ENCODE measurements at places on chromosomes 5 and 9.

GRCh38 chr5:129716235-129716634, 31.7 kb upstream of the MINAR2 start:
- DNase-seq: no peak

GRCh38 chr5:168972731-168973130, 328.2 kb downstream of the SLIT3 start:
- DNase-seq: no peak

DNA sequence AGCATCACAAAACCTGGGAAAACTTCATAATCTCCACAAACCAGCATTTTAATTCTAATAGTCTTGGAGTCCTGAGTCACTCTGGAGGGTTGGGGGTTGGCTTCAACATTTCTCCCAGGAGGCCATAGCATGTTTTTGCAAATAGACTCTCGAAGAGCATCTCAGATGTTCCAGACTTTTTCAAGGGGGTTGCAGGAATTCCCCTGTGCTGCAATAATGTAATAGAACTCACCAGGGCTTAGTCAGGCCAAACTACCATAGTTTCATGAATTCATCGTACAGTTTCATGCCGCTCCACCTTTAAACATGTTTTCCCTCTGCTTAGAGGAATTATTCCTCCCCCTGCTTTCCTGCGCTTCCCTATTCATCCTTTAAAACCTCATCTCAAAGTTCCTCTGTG, 499.5 kb upstream of the KLF4 start:
- no peak for DNase-seq

DNA sequence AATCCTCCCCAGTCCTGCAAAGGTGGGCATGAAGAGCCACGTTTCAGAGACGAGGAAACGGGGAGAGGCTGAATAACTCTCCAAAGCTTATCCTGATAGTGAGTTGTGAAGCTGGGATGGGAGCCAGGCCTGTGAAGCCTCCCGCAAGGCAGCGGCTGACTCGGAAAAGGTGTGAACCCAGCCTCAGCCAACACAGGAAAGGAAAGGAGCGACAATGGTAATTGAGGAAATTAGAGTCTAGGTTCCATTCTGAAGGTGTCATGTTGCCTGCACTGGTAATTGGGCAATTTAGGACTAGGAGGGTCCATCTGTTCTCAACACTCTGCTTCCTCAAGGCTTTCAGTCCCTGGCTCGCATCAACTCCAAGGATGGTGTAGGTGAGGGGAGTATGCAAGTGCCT, 83.4 kb downstream of the LIFR start:
- no peak for DNase-seq

DNA sequence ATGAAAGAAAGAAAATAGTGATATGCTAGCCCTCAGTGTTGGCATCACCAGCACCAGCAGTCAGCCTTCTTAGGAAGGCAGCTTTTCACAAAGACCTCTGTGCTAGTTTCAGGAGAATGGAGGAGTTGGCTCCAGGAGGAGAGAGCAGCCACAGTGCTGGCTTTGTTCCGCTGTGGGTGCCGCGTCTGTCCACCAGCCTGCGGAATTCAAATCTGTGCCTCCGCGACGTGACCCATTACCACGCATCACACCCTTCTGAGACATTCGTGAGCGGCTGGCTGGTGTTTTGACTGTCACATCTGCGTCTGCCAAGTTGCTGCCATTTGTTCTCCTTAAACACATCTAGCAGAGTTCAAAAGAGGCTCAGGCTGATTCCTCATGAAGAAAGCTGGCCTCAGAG, 34.4 kb downstream of the SNX18 start:
- no peak for DNase-seq

- DNase-seq: no peak
These were observed 381.9 kb downstream of the PLK2 start for GRCh38 chr5:58077966-58078365.

DNA sequence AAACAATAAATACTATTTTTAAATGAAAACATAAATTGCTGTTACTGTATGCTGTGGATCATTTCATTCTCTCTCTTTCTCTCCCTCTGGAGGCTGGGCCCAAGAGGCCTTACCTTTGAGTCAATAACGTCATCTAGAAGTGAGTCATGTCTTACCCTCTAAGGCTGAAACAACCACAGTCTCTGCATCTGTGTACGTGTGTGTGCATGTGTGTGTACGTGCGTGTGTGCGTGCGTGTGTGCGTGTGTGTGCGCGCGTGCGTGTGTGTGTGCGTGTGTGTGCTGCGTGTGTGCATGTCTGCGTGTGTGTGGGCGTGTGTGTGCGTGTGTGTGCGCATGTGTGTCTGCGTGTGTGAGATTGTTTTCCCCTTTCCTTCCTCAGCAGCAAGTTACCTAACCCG, 13.6 kb upstream of the IL17B start:
- no peak for DNase-seq

GRCh38 chr9:134065612-134066419, 2.0 kb downstream of the BRD3 start:
- peak; percentile 42 for DNase-seq

GRCh38 chr5:173496883-173497255, 119.6 kb downstream of the BOD1 start:
- no peak for DNase-seq

DNA sequence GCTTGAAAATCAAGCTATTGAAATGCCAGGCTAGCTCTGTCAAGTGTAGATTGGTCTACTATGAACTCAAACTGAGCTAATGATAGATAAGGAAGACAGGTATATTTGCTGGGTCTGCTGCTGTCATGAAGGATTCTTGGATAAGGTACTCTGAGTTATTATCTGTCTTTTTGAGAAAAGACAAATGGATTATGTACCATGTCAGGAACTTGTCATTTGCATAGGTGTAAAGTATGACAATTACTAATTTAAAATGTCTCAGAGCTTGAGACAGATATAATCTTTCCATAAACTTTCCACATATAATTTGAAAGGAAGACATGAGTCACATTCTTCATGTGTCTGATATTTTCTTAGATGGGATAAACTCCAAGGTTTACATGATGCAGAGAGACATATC, 594.1 kb upstream of the PTPRD start:
- DNase-seq: no peak

DNA sequence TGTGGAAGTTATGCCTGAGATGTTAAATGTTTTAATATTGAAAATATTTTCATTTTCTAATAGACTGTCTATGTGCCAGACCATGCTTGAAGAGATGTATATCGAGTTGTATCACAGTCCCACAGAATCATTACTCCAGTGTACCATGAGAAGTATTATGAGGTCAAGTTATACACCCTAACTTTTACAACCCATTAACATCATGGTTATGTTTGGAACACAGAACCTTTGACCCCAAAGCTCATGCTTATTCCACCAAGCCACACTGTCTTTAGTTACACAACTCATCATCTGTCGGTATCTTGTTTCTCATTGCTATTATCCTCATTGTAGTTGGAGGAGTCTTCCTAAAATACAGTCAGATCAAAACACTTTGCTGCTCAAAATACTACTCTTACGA, 248.0 kb downstream of the KCTD16 start:
- no peak for DNase-seq

GRCh38 chr9:6268826-6269397, 53.3 kb downstream of the IL33 start:
- DNase-seq: no peak

- no peak for DNase-seq
These were observed 154.6 kb upstream of the GNA14 start for GRCh38 chr9:77802515-77803293.

DNA sequence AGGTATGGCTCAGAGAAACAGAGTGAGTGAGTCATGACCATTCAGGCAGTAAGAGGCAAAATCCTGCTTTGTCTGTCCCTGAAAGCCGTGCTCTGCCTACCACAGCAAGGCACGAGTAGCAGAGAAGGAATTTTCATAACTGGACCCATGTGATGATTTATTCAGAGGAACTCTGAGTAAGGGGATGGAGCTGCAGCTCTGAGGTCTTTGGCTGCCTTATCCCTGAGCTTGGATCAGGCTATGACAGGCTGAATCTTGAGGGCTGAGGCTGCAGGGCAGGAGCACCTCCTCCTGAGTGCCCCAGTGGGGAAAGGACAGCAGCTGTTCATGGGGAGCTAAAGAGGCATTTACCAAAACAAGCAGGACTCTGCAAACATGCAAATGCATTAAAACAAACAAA, 183.4 kb downstream of the PAPPA start:
- no peak for DNase-seq

- DNase-seq: no peak
These were observed 166.9 kb upstream of the KLF9 start for GRCh38 chr9:70581214-70581954.

GRCh38 chr9:128211186-128211980, 8.2 kb downstream of the DNM1 start:
- DNase-seq: no peak

- DNase-seq: no peak
These were observed 45.5 kb downstream of the SH3RF2 start for GRCh38 chr5:145981589-145982571.

DNA sequence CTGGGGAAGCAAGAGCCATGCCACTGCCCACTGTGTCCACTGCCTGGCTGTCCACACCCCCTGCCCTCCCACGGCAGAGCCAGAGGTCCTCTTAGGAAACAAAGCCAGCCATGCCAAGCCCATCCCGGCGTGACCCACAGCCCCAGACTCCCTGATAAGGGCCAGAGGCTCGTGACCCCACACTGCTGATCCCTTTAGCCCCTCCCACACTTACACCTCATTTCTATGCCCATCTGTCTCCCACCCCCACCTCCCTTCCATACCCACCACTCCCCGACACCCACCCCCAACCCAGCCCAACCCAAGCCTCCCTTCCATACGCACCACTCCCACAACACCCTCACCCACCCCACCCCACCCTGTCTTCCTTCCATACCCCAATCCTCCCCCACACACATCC, 17.3 kb downstream of the PTGES start:
- DNase-seq: no peak

DNA sequence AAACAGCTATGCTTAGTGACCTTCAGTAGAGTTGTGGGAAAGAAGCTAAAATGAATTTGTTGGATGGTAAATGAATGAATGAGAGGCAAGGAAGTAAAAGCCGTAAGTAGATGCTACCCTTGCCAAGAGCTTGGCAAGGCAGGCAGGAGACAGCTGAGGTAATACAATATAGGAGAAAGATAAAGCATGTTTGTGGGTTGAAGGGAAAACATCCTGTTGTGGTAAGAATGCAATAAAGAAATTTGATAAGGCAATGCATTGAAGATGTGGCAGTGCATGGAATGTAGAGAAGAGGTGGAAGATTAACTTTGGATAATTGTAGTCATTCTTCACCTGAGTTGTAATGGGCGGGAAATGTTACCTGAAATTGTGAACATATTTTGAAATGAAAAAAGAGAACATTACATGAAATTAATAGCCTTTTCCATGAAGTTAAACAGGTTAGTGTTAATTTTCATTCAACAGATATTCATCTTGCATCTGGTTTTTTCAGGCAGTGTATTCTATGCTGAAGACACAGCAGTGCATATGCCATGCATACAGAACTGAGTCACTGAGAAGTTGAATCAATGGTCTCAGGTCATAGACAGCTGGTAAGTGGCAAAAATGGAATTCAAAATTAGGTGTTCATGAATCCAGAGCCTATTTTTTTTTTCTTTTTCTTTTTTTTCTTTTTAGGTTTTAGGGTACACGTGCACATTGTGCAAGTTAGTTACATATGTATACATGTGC, 43.4 kb upstream of the SPINK5 start:
- no peak for DNase-seq

DNA sequence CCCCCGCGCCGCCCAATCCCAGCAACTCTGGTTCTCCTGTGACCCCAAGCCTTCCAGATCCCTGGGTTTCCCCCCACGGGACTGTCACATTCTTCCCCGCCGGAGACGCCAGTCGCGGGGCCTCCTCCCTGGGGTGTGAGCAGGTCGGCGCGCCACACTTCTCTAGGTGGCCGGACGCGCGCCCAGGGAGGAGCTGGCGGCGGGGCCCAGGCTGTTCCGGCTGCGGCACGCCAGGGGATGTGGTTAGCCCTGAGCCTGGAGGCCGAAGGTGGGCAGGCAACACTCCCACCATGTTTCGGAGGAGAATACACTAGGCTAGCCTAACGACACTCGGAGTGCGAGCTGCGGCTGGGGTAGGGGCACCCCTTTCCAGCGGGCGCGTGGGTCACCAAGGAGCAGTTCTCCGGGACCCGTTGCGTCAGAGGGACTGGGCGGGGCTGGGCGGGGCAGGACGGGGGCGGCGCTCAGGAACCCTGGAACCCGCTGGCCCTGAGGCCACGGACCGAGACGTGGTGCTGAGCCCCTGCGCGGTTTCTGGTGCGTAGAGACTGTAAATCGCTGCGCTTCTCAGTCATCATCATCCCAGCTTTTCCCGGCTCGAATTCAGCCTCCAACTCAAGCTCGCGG, at the start of gene SLC27A6:
Gene SLC27A6, plus strand, starts transcription at position 478 of the 627 bp plus-strand sequence. CDS start 650 bp downstream, outside the sequence.
- no peak for DNase-seq

- no peak for DNase-seq
These were observed 148.6 kb downstream of the ELAVL2 start for GRCh38 chr9:23677446-23677845.

GRCh38 chr5:38677636-38678035, 121.2 kb upstream of the LIFR start:
- no peak for DNase-seq

DNA sequence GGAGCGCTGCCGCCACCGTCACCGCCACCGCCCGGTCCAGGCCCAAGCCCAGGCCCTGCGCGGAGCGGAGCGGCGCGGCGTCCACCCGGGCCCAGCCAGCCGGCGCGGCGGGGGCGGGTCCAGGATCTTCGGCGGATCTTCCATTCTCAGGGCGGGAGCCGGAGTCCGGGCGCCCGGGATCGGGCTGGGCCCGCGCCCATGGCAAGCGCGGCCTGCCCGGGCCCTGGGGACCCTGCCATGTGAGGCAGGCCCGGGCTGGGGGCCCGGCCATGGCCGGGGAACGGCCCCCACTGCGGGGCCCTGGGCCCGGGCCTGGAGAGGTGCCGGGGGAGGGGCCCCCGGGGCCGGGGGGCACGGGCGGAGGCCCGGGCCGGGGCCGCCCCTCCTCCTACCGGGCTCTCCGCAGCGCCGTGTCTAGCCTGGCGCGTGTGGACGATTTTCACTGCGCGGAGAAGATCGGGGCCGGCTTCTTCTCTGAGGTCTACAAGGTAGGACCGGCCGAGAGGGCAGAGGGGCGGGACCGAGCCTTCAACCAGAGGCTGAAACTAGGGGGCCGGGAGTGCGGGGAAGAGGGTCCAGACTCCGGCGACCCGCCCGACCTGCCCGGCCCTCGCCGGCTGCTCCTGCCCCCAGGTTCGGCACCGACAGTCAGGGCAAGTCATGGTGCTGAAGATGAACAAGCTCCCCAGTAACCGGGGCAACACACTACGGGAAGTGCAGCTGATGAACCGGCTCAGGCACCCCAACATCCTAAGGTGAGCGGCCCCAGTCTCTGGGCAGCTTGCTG, 482 bp downstream of the TESK1 start:
- no peak for DNase-seq

- no peak for DNase-seq
These were observed 4.1 kb downstream of the SLC6A19 start for GRCh38 chr5:1205255-1206180.

- DNase-seq: no peak
These were observed 657.8 kb downstream of the TLE1 start for GRCh38 chr9:81031422-81032029.
